ENCODE measurements at places on chromosomes 4 and X.

DNA sequence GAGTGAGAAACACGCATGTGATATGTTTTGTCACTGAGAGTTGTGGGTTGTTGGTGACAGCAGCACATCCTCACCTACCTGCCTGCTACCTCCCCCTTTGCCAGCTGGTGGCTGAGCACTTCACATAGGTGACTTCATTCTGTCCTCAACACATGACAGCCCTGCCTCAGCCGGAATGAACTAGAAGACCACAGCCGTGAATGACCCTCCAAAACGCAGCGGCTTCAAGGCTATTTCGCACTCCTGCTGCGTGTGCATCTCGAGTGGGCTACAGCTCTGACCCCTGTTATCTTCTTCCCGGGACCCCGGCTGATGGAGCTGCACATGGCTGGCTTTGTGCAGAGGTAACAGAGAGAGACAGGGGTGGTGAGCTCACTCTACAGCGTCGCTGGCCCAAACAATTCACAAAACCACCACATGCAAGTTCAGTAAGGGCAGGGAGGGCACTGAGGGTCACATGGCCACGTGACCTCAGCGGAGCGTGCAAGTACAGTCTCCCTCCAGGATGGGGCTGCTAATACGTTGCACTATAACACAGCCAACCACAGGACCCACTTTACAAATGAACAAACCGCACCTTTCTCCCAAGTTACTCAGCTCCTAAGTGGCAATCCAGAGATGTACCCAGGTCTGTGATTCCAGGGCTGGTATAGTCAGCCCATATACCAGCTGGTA, 6.3 kb upstream of the PPP2R2C start:
- DNase-seq = no peak

- no peak for DNase-seq
Measured at GRCh38 chr4:8451440-8452182, 11.0 kb downstream of the TRMT44 start.

- no peak for DNase-seq
Measured at GRCh38 chr4:32985256-32985655, 2265.1 kb downstream of the PCDH7 start.

- DNase-seq = no peak
Measured at GRCh38 chr4:22030307-22030706, 81.7 kb upstream of the KCNIP4 start.

- DNase-seq = no peak
Measured at GRCh38 chrX:38774249-38774648, 27.0 kb upstream of the MID1IP1 start.

GRCh38 chr4:81282131-81282530, 67.1 kb upstream of the PRKG2 start:
- DNase-seq = no peak

- DNase-seq = no peak
Measured at GRCh38 chrX:40581336-40581920, 658 bp downstream of the ATP6AP2 start.

DNA sequence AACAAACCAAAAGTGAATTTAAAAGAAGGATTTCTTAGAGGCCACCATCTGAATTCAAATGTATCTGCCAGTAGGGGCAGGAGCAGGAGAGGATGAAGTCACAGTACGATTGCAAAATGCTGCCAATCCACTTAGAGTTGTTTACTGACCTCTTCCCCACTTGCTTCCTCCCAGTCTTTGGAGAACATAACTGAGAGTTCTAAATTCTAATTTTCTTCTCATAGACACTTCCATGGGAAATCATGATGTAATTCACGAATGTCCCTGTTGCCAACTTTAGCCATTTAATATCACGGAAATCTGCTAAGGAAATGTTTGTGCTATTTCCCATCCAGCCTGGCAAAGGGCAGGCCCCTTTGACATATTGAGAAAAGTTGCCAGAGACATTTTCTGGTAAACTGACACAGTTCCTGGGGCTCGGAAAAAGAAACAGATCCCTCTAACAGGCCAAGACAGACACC, 33.6 kb upstream of the NOCT start:
- DNase-seq = no peak

DNA sequence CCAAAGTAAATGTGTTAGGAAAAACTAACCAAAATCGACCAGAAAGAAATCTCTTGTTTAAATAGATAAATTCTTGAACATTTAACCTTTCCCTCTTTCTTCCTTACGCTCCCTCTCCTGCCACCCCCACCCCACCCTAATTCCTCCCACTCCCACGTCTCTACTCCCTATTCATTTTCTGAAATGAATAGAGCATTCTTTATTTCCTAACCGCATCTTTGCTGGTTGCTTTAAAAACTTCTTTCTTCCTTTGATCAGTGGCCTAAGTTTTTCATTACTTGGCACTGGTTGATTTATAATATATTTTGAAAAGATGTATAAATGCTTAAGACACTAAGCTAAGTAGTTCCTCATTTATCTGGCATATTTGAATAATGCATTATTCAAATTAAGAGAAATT, 33.9 kb downstream of the BMPR1B start:
- no peak for DNase-seq
